G401 (cell line): ENCODE measurements at places on chromosomes 12 and 14. TPM values are rescaled to one million over a fixed set of nuclear protein-coding genes. Genes with fewer than 3 reads are reported as not detected.

TTC6 gene
- not detected in 2 replicates for total RNA-seq

TAS2R8 gene
- total RNA-seq: 1.6 TPM in 1 of 2 replicates, not detected in the other

ASPG gene
- not detected in 2 replicates for total RNA-seq

DNA sequence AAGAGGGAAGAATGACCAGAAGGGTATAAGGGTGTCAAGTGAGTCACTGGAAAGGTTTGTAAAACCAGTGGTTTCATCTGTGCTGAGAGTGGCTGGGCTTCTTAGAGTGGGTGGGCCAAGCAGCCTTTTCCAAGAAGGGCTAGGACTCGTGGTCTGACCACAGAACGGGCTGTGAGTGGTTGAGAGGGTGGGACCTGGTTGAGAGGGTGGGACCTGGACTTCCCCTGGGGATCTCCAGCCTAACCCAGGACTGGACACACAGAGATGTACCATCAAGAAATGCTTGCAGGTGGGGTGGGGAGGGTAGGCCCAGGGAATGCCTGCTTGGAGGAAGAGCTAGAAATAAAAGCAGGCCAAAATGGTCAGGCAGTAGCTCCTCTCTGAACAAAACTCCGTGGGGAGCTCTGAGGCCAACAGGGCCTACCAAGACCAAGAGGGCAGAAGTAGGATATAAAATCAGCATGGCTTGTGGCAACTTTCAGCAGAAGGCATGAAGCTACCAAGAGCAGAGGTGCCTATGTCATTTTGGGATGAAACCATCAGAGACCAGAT is 140.5 kb downstream of the FOXN3 start:
- DNase-seq: no peak

DNA sequence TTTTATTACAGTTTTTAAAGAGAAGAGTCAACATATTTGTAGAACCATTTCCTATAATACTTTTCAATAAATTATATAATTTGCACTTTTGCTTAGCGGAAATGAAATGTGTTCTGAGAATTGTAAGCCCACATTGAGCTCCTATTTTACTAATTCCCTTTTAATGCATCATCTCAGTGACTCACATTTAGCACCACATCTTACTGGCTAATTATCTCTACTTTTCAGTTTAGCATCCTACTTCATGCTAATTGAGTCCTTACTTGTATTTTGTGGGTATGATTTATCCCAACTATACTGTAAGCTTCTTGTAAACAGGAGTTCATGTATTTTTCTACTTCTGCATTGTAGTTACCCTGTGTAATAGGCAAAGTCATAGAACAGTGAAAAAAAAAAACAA is 67.5 kb downstream of the TMX1 start:
- no peak for DNase-seq

DNA sequence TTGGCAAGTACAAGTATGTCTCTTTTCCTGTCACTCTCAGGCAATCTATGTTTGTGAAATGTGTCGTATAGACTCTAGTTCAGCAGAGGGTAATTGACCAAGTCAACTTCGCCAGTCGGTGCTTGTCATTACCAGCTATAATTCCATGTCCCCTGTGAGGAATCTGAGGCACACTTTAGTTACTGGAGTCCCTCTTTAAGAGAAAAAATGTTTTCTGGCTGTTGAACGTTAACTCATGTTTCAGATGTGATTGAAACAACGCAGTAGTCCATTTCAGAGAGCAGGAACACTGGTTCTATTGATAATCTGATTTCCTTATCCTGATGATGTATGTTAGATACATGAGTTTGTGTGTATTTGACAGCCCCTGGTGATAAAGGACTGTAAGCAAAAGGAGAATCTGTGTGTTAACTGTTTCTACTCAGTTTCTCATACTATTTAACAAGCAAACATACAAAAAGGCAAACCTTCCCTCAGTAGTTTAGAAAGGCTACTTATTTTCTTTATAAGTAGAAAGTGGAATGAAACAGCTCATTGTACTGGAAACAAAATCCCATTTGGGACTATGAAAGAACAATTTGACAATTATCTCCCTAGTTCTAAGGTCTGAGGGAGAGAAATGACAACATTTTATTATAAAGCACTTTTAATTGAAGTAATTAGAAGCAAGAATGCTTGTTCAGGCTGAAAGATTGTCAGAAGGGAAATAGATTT is 161.1 kb upstream of the TRHDE start:
- no peak for DNase-seq

C3AR1 gene
- total RNA-seq: not detected in 2 replicates

DNA sequence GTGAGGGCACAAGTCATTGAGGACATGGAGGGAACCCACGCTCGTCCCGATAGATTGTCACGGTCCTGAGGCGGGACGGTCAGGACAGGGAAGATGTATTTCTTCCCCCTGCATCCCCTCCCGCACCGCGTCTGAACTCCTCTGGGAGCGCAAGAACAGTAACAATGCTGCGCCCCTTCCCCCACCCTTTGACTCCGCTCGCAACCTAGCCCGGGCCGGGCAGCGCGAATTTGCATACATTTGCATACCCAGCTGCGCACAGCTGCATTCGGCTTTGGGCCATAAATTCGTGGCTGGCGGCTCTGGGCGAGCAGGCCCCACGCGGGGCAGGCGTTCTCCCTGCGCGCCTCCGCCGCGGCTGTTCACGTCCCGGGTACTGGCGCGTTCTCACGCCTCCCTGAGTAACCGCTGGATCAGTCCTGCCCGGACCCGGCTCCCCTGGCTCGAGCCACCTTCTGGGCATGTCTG is 29.0 kb upstream of the SMUG1 start:
- DNase-seq: no peak

GRCh38 chr12:43957732-43958372 is 122.0 kb downstream of the TMEM117 start:
- peak; percentile 67 for DNase-seq

DNA sequence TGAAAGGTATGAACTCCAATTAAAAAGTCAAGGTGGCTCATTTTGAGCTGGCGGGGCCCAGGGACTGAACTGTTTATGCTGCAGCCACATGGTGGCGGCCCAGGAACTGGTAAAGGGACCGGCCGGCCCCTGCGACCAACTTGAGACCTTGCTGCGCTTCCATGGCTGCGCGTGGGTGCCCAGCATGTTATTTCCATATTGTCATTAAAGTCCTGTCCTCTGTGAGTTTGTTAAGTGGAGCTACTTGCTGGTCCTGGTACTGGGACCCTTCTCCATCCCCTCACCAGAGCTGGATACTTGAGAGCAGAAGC is 62.3 kb downstream of the BEGAIN start:
- DNase-seq: peak; percentile 60

DNA sequence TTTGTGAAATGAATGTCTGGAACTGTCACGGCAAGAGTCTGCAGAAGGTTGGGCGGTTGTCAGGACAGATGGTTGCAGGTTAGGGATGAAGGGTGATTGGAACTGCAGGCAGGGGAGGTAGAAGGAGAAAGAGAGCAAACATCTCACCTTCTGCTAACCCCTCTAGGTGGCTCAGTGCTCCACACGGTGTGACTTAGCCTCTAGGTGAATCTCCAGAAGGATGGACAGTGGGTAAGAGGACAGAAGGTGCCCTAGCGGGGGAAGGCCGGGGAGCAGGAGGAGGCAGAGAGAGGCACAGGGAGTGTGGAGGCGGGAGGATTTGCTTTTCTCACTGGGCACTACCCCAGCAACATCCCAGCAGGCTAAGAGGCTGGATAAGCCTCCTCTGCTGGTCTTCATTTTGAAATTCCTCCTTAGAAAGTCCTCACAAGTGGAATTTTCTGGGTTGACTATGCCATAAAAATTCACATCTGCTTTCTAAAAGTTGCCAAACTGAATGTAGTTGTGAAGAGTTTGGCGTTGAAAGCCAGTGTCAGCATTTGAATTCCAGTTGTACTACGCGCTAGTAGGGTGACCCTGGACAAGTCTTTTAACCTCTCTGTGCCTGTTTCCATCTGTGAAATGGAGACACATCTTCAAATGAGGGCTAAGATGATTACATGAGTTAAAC is 10.7 kb upstream of the GPR68 start:
- DNase-seq: peak; percentile 82

SLC15A4 gene
- total RNA-seq: 32.8 and 48.6 TPM in 2 replicates

- DNase-seq: peak; percentile 19
Observed at GRCh38 chr12:53174881-53175491, 5.5 kb upstream of the ZNF740 start.

DNA sequence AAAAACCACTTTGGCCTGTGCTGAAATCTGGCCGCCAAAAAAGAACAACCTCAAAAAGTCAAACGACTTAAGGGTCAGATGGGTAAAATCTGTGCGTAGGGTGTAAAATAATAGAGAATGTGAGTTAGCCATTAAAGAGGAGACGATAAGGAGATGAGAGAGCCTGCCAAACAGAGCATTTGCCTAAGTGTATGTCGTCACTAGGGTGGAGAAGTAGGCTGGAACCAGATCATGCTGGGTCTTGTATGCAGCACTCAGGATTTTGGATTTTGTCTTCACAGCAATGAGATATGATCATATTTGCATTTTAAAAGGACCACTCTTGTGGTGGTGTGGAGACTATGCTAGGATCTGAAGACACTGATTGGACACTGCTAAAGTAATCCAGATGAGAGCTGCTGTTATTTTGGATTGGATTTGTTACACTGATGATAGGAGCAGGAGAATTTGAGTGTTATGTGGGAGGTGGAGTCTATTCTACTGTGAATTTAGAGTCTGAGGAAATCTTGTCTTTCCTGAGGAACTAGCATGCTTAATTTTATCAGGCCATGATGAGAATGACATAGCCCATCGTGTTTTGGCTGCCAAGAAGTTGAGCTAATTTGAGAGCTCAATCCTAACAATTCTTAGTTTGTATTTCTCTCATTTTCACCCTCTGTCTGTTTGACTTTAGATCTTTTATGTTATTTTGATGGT is 24.8 kb upstream of the DBX2 start:
- DNase-seq: no peak

- DNase-seq: no peak
Observed at GRCh38 chr14:70816525-70816924, 7.2 kb upstream of the MAP3K9 start.

DNA sequence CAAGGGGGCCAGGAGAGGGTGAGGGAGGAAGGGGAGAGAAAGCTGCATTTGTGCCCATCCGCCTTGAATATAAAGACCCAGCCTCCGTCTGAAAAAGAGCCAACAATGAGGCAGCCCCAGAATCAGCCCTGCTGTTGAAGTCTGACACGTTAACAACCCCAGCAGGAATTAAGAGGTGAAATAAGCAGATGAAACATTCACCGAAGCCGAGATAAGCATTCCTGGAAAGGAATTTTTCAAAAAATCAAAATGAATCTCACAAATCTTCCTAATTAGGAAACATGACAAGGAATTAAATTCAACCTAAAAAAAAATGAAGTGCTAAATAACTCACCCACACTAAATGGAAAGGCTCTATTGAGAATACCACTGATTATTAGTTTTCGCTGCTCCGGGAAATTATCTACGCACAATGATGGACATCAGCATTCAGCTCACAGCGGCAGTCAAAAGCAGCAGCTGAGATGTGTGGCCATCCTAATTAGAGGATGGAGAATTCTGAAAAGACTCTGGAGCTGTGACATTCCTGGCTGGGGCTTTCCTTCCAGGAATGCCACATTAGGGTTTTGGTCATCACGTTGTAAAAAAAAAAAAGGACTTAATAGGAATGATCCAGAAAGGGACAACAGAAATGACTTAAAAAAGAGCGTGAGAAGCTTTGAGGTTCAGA is 8.2 kb upstream of the PARP11 start:
- DNase-seq: no peak

- no peak for DNase-seq
Observed at GRCh38 chr12:2677142-2677880, 117.5 kb upstream of the FKBP4 start.

DNA sequence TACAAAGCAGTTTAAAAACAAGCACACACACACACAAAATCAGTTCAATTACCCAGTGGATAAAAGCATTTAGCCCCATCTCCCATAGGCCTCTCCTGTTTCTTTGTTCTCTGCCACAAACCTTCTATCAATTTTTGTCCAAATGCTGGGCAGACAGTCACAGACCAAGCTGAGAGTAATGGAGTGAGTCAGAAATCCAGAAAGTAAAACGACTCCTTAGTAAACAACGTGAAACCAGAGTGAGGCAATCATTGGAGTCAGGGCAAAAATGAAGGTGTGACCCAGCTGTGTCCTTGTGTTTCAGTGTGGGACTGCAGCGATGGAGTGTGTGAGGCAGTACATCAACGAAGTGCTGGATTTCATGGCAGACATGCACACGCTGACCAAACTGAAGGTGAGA is 102.0 kb downstream of the PRIMA1 start:
- DNase-seq: no peak

ASIC1 gene
- 9.2 and 13.1 TPM in 2 replicates for total RNA-seq

ANAPC5 gene
- 129 and 154 TPM in 2 replicates for total RNA-seq

PHETA1 gene
- total RNA-seq: 10.3 and 16.9 TPM in 2 replicates

- DNase-seq: no peak
Observed at GRCh38 chr14:101590062-101590461, 28.8 kb downstream of the DIO3 start.

ARHGEF40 gene
- 48.6 and 50.3 TPM in 2 replicates for total RNA-seq

RDH16 gene
- total RNA-seq: not detected in 2 replicates

- no peak for DNase-seq
Observed at GRCh38 chr14:61231810-61232209, 49.3 kb downstream of the TMEM30B start.

GRCh38 chr12:40405419-40405818 is 180.6 kb downstream of the LRRK2 start:
- DNase-seq: no peak

DNA sequence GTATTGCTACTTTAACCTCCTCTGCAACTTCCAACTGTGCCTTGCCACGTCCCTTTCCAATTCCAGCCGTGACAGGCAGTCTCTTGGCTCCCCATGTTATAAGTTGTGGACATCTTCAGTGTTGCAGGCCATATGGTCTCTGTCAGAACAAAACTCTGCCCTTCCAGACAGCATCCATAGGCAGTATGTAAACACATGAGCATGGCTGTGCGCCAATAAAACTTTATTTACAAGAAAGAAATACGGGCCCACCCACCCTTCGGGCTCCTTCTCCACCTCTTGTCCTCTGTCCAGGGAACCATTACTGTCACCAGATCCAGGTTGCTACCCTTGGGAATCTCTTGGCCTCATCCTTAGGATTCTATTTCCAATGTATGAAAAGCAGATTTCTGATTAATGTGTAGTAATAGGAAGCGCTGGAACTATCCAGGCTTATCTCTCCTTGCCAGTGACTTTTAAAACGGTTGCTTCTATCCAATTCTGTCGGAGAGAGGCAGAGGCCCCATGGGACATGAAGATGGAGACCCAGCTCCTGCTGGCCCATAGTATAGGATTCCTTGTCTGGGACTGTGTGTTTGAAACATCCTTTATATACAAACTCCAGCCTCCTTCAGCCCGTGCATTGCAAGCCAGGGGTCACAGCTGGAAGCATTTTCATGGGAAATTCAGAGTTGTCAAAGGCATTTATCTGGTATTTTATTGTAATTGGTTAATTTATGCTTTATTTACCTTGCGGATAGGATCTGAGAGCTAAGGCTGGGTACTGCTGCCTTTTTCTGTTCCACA is 114.4 kb downstream of the ZNF664 start:
- DNase-seq: peak; percentile 20

SLC16A7 gene
- total RNA-seq: not detected in 2 replicates

DACT1 gene
- total RNA-seq: 0.03 TPM in 1 of 2 replicates, not detected in the other

DNA sequence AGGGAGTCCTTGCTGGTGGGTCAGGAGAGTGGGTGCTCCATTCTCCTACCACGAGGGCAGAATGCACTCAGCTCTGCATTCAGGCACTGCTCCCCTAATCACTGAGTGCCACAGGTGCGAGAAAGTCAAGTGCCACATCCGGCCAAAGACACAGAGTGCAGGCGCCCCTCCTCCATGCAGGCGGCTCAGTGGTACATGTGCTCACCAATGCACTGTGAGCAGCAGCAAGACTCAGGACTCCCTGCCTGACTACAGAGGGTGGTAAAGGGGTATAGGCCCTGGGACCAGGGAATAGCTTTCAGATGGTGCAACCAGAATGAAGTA is 32.9 kb downstream of the ZFYVE21 start:
- DNase-seq: no peak
